ENCODE measurements at places on chromosomes 3 and 15. TPM values are rescaled to one million over a fixed set of nuclear protein-coding genes. Genes with fewer than 3 reads are reported as not detected.

DNA sequence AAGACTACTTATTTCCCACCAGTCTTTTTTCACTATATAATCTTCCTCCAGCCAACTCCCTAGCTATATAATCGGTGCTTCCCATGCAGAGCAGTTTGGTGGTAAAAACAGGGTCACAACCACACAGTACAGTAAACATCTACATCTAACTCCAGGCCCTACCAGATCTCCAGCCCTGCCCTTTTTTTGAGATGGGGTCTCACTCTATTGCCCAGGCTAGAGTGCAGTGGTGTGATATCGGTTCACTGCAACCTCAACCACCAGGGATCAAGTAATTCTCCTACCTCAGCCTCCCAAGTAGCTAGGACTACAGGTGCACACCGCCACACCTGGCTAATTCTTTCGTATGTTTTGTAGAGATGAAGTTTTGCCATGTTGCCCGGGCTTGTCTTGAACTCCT lies 49.1 kb upstream of the TLE3 start:
- no peak overlapping the region for H3K4me3 ChIP-seq
- DNase-seq, result no peak
- H3K4me1 ChIP-seq, result peaks cover 8% of the 10 kb centered on the region
- peaks cover 3% of the 10 kb centered on the region for H3K27me3 ChIP-seq

DNA sequence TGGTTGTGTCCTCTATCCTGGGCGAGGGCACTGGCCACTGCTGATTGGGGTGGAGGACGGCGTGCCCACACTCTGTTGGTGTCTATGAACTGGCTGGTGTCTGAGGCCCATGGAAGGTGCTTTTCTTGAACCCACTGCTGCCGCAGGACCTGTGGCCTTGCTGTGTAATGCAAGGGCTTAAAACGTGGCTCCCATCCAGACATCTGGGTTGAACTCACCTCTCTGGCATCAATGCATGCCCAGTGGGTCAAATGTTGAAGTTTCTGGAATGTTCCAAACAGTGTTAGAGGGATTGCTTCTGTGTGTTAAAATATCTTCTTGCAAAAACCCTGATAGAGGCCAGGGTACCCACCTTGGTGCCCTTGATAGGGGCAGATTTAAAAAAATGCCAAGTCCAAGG lies 42.6 kb downstream of the FAM3D start:
- H3K4me1 ChIP-seq, result peaks cover 21% of the 10 kb centered on the region
- no peak overlapping the region for H3K4me3 ChIP-seq
- H3K36me3 ChIP-seq, result no peaks in the 10 kb centered on the region
- no peaks in the 10 kb centered on the region for H3K27me3 ChIP-seq
- no peak overlapping the region for H3K27ac ChIP-seq

GRCh38 chr15:99273801-99274200 lies 22.5 kb downstream of the LRRC28 start:
- no peak for DNase-seq
- no peak overlapping the region for H3K27ac ChIP-seq

- no peak for DNase-seq
- no peak overlapping the region for H3K27ac ChIP-seq
- no peaks in the 10 kb centered on the region for H3K4me1 ChIP-seq
- H3K4me3 ChIP-seq, result no peak overlapping the region
These were observed 253.7 kb downstream of the IL5RA start for GRCh38 chr3:2856138-2857133.

- no peak overlapping the region for H3K4me3 ChIP-seq
- H3K27me3 ChIP-seq, result no peaks in the 10 kb centered on the region
- DNase-seq, result no peak
- H3K27ac ChIP-seq, result no peak overlapping the region
- no peaks in the 10 kb centered on the region for H3K36me3 ChIP-seq
These were observed 629.1 kb downstream of the MECOM start for GRCh38 chr3:169034401-169034800.

Gene LARP6
- polyA plus RNA-seq, result 56.1 TPM

Measured in endothelial cell of umbilical vein (primary cell).